Ovary (tissue), 10 donors: ENCODE measurements at places on chromosomes 5 and 9.
A peak's percentile ranks its signal among the peaks of the same experiment; 100 is the strongest.

DNA sequence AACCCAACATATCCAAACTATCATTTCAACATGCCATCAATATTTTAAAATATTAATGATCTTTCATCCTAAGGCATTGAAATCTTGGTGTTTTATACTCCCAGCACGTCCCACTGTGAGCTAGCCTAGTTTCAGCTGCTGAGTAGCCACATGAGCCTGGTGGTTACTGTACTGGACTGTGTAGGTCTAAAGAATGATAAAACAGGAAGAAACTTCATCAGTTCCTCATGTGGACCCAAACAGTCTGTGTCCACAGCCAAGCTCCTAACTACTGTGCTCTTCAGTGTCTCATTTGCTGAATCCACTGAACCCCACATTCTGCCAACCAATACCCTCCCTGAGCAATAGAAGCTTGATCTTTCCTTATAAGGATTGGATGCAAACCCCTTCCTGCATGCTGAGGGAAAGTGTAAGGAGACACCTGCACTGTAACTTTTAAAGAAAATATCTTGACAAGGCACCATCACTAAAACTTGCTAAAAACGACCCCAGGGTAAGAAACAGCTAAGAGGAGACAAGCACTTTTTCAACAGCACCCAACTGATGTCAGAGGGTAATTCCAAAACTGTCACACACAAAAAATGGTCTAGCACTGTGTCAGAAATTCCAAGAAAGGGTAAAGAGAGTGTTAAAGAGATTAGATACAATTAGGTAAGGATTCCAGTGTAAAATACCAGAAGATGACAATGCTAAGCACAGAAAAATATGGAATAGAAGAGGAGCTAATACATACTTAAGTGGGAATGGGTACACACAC, 126.9 kb downstream of the SPOCK1 start:
- DNase-seq = no peak

DNA sequence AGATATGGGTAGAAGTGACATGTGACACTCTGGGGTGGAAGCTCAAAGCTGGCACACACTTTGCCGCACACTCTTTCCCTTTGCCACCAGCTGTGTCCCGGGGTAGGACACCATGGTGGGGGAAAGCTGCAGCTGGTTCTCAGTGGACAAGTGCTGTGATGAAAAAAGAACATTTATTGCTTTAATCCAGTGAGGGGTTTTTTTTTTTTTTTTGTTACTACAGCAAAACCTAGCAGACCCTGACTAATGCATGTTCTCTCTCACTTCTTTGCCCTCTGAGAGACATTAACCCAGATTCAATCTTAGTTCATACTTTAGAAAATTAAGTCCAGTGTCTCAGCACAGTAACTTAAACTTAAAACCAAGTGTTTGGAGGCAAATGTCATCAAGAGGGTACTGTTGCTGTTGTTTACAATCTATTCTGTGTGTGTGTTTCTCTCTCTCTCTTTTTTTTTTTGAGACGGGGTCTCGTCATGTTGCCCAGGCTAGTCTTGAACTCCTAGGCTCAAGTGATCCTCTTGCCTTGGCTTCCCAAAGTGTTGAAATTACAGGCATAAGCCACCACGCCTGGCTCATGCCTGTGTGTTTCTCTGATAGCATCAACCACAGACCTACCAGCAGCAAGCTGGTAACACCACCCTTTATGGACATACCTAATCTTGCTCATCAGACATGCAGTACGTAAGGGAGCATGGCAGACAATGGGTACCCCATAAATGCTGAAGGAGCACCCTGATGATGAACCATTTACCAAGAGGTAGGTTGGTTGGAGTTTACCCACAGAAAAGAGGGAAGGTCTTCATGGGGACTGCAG, 84.7 kb upstream of the TBC1D2 start:
- no peak for DNase-seq

DNA sequence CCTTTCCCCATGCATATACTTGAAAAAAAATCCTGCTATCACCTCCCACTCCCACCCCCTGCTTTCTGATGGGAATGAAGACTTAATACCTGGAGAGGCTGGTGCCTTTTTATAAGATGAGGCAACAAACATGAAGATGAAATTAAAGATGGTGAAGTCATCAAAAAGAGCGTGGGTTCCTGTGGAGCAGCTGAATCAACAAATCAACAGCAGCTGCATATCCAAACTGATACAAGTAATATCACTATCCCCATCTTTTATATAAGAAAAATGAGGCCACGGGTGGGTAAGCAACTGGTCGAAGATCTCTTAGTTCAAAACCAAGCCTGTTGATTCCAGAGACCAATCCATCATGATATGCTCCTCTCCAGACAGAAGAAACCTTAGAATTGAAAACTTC, 268.5 kb downstream of the ENC1 start:
- no peak for DNase-seq

GRCh38 chr5:109486200-109486804, 76.5 kb upstream of the PJA2 start:
- DNase-seq = no peak

- DNase-seq = no peak
Measured at GRCh38 chr5:80711938-80712337, 57.2 kb upstream of the DHFR start.

DNA sequence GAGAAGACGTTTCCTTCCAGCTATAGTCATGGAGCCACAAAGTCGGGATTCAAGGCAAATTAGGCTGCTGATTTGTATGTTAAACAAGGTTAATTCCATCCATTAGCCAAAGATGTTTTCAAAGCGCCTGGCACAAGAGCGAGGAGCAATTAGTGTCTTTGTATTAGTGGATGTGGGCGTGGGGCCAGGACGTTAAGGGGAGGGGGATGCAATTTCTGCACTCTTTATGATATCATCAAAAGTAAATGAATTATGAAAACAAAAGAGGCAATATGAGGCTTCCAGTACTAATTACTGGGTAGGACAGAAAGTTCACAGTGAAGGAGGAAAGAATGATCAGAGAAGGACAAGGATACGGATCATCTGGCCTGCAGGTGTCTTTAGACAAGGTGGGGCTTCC, 230.9 kb upstream of the MSX2 start:
- no peak for DNase-seq

DNA sequence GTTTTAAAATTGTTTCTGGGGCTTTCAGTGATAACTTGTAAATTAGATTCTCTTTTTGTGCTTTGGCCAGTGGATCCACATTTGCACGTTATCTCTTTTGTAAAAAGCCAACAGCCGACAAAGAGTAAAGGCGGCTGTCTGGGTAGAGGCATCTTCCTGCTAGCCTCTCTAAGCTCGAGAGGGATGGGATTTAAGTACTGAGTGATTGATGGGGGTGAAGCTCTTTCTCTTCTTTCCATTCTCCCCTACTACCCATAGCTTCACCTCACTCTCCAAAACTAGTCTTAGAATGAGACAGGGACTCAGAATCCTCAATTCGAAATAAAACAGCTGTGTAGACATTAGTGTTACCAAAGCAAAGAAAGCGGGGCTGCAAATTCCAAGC, 3.4 kb downstream of the PBX3 start:
- no peak for DNase-seq

- DNase-seq = no peak
Measured at GRCh38 chr5:121497176-121497575, 354.5 kb upstream of the FTMT start.

- no peak for DNase-seq
Measured at GRCh38 chr5:8949908-8950307, 596.0 kb downstream of the SEMA5A start.

- DNase-seq = no peak
Measured at GRCh38 chr5:36874465-36874864, 2.1 kb upstream of the NIPBL start.

GRCh38 chr5:9507974-9508373, 37.9 kb downstream of the SEMA5A start:
- no peak for DNase-seq

DNA sequence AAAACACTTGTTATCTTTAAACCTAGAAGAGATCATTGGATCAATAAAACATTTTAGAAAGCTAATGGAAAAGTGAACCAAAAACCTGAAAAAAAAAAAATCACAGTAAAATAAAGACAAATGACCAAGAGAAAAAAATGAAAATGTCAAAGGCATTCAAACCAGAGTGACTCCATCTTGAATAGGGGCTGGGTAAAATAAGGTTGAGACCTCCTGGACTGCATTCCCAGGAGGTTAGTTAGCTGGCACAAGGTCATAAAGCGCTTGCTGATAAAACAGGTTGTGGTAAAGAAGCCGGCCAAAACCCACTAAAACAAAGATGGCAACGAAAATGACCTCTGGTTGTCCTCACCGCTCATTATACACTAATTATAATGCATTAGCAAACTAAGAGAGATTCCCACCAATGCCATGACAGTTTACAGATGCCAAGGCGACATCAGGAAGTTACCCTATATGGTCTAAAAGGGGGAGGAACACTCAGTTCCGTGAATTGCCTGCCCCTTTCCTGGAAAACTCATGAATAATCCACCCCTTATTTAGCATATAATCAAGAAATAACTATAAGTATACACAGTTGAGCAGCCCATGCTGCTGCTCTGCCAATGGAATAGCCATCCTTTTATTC, 116.7 kb upstream of the NEK6 start:
- no peak for DNase-seq

GRCh38 chr9:31740705-31741104, 643.7 kb upstream of the ACO1 start:
- no peak for DNase-seq

- DNase-seq = no peak
Measured at GRCh38 chr9:132757016-132757415, 86.8 kb downstream of the GTF3C4 start.

DNA sequence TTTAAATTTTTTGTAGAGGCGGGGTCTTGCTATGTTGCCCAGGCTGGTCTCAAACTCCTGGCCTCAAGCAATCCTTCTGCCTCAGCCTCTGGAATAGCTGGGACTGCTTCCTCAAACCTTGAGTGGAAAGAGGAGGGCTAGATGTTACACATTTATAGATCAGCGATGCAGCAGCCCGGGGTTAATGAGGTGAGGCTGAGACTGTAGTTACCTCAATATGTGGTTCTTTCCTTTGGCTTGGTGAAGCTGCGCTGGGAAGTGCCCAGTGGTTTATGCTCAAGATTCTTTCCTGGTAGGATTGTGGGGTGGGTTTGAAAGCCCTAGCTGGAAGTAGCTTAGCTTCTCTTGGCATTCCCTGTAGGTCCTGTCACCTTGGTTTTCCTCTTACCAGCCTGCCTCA, 22.5 kb downstream of the ZNF618 start:
- no peak for DNase-seq

DNA sequence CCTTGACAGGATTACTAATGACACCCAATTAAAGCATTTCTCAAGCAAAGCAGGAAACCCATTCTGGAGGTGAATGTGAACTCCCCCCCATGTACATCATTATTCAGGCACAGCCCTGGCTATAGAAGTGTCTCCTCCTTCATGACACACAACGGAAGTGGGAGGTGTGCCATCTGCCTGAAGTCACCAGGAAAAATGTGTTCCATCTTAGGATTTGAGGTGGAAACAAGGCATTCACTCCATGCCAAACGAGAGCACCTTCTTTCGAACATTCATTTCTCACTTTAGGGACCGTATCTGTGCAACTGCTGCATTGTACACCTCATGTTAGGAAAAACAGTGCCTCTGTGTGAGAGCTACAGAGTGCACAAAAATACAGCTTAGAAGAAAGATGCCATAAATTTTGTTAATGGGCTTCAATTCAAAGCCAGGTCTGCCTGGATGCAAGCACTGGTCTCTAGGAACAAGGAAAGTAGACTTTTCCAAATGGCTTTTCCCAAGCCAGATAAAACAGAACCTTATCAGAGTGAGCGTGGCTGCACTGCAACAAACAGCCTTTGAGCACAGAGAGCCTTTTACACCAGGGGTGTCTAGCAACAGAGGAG, 19.4 kb downstream of the GOLM1 start:
- no peak for DNase-seq

- DNase-seq = no peak
Measured at GRCh38 chr9:4080921-4081895, 218.7 kb downstream of the GLIS3 start.

GRCh38 chr9:90368241-90368640, 274.4 kb downstream of the DIRAS2 start:
- no peak for DNase-seq

- DNase-seq = peak; percentile 34
Measured at GRCh38 chr5:57171816-57172465, 1.9 kb upstream of the GPBP1 start.

- peak; percentile 49 for DNase-seq
Measured at GRCh38 chr9:20640331-20641187, 18.3 kb upstream of the MLLT3 start.

DNA sequence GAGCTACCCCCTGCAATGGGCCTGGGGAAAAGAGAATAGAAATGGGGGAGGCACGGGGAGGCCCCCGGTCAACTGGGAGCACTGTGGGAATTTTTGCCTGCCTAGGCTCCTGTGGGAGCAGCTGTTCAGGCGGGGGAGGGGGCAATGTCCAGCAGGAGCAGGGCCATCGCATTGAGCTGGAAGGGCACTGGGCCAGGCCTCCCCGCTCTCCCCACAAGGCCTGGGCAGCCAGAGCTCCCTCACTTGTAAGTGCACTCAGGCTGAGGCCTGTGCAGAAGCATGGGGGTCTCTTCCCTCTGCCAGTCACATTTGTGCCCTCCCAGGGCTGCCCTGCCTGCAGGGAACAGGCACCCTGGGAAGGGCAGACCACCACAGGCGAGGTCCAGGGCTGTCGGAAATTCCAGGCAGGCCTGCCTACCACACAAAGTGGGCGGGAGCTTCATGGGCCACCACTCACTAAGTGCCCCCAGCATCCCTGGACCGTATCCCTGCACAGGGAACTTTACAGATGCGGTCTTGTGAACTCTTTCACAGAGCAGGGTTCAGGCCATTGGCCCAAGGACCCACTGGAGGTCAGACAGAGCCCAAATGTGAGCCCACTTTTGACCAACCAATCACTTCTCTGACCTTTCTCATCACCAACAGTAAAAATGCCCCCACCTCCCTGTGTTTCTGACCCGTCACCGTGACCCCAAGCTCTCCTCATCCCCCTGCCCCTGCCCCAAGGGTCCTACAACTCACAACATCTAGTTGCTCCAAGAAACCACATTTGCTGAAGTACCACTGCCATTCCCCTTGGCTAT, 1.0 kb upstream of the CFAP157 start:
- DNase-seq = no peak

DNA sequence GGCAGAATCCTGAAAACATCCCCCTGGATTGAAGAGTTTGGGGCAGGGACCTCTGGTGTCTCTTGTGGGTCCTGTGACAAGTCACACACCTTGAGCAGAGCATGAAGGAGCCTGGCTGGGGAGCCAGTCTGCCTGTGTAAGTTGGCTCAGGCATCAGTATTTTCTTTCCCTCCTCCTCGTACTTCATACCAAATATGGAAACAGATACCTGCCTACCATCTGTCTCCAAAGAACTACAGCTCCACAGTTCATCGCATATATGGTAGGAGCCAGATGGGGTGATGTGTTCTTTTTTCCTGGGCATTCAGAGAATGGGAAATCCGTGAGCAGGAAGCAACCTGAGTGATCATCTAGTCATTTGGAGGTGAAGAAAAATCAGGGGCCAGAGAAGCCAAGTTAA, 177.3 kb upstream of the RAD23B start:
- DNase-seq = no peak

DNA sequence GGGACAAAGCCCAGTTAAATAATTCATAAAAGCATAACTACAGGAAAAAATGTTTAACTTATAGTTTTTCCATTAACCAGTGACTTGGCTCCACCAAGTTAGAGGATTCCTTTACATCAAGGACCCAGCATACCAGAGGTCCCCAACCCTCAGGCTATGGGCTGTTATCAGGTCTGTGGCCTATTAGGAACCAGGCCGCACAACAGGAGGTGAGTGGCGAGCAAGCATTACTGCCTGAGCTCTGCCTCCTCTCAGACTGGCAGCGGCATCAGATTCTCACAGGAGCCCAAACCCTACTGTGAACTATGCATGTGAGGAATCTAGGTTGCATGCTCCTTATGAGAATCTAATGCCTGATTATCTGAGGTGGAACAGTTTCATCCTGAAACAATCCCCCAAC, 303.1 kb downstream of the ELAVL2 start:
- DNase-seq = no peak
